H9 (cell line): ENCODE measurements at places on chromosomes 7 and 10.
A peak's percentile ranks its signal among the peaks of the same experiment; 100 is the strongest.

DNA sequence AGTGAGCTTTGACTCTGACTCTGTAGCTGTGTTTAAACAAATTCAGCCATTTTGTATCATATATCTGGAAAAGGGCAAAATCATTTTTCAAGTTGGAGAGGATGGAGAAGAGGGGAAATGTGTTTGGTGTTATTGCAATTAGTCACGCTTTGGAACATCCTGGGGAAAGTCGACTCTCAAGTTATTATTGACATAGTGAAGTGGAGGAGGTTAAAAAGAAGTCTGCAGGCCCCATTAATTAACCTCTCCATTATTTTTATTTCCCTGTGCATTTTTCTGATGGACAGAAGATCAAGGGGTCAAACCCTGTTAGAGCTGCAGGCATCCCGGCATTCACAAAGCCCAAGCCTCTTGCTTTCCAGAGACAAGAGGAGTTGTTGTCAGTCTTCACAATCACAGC, 132.6 kb downstream of the TEX36 start:
- no peak for DNase-seq

DNA sequence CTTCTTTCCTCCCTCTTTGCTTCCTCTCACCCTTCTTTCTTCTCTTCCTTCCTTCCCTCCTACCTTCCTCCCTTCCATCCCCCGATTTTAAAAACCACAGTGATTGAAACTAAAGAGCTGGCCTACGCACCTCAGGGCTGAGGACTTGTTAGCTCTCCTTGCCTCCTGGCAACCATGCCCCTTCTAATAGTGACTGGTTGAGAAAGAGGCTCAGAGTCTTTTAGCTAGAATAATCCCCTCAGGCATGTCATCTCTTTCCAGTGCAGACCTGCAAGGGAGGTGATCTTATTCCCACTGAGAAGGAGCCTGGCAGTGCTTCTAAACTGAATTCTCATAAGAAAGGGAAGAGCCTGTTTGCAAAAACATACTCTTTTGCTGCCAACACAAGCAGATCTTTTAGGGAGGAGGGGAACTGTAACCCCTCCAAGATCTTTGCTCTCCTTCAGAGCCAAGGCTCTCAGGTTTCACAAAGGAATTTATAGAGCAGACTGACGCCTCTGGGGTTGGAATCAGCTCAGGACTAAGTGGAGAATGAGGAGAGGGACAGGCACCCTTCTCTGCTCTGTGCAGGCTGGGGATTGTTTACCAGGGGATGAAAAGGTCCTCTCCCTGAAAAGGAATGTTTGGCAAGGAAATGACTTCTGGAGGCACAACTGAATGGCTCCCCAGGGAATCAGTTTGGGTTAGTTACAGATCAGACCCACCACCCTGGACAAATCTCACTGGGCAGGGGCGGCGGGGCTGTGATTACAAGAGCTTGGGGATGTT, 9.4 kb upstream of the ANKRD1 start:
- peak; percentile 58 for DNase-seq

- DNase-seq, result peak; percentile 14
Measured at GRCh38 chr10:132677473-132678227, 108.3 kb downstream of the NKX6-2 start.

- no peak for DNase-seq
Measured at GRCh38 chr10:94490789-94491039, 54.9 kb upstream of the HELLS start.

GRCh38 chr7:50085344-50085743, 7.7 kb downstream of the ZPBP start:
- no peak for DNase-seq

DNA sequence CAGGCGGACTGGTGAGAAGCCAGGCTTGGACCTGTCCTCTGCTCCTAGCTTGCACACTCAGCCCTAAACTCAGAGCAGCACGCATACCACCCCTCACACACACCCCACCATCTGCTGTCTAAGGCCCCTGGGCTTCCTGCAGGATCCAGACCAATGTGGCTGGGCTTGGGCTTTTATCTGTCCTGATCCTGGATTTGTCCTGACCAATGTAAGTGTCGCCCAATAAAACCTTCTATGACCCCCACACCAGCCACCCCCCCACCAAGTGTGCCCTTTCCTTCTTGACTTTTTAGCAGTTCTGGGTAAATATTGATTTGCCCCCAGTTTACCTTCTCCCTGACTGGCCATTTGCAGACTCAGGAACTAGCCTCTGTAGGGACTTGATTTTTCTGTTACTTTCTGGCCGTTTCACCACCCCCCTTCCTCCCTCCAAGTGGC, 1.7 kb upstream of the HOXA13 start:
- DNase-seq, result peak; percentile 29

GRCh38 chr7:26397332-26397731, 105.7 kb downstream of the SNX10 start:
- no peak for DNase-seq

- no peak for DNase-seq
Measured at GRCh38 chr7:2076649-2077064, 156.1 kb downstream of the MAD1L1 start.

- no peak for DNase-seq
Measured at GRCh38 chr10:80405626-80406025, 2.7 kb upstream of the PRXL2A start.

GRCh38 chr7:49386792-49387191, 386.6 kb upstream of the VWC2 start:
- no peak for DNase-seq

- no peak for DNase-seq
Measured at GRCh38 chr7:38506004-38506403, 125.2 kb downstream of the AMPH start.

DNA sequence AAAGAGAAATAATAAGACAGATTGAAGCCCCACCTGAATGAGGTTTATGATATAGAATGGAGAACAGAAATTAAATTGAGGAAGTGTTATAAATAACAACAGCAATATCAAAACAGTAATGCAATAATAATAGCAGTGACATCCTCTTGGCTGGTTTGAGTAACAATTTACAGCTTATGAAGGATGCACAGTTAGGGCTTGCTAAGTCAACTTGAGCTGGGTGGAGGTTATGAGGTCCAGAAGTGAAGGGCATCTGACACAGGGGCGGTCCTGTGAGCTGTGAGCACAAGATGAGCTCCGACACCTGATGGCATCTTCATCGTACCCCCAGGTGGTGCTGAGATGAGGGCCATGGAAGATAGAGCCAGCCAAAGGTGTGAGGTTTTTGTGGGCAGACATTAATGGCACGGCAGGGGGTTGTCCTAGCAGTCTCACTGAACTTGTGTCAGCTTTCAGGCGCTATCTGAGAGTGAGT, 30.5 kb downstream of the ARHGAP22 start:
- DNase-seq, result peak; percentile 22

- DNase-seq, result peak; percentile 38
Measured at GRCh38 chr10:6667679-6668270, 87.7 kb upstream of the PRKCQ start.

- no peak for DNase-seq
Measured at GRCh38 chr10:20118119-20118518, 301.9 kb downstream of the PLXDC2 start.

DNA sequence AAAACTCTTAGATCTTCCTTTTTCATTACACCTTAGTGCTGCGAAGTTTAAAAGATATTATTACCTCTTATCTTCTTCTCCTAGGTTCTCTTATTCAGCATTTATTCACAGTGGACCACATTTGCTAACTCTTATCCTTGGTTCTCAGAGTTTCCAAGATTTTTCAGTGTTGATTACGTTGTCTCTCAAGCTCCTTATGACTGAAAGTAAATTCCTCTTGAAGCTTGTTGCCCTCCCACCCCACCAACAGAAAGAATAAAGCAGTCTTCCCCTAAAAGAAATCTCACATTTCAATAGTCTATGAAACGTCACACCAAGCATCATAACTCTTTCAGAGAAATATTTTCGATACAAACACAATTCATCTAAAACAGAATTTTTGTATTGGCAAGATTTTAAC, 362.5 kb downstream of the MAGI2 start:
- DNase-seq, result no peak

GRCh38 chr7:26153241-26153822, 1.3 kb downstream of the NFE2L3 start:
- DNase-seq, result peak; percentile 61

DNA sequence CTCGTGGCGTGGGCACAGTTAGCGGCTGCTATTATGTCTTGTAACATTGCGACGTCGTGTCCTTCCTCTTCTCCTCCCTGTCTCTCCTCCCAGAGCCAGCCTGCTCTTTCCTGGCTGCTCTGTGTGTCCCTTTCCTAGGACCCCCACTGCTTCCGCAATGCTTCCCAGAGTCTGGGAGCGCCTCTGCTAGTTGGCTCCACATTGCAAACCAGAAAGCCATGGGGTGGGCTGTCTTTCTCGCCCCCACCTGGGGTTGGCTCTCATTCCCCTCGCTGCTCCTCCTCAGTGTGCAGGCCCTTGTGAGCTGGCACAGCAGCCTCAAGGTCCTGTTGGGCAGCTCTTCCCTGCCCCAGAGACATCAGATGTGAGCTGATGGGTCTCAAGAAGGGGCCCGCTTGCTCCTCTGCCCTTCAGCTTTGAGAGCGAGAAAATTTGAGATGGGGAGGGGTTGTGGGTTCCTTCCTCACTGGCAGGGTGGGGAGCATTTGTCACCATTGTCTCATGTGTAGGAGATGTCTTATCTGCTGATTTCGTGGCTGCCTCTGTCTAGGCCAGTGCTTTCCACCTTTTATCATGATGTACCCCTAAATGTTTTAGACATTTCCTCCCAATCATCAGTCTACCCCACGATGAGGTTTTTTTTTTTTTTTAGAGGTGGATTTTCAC, 3.3 kb downstream of the ADAMTS14 start:
- DNase-seq, result no peak

GRCh38 chr7:42736931-42737330, 174.9 kb downstream of the C7orf25 start:
- DNase-seq, result peak; percentile 59

DNA sequence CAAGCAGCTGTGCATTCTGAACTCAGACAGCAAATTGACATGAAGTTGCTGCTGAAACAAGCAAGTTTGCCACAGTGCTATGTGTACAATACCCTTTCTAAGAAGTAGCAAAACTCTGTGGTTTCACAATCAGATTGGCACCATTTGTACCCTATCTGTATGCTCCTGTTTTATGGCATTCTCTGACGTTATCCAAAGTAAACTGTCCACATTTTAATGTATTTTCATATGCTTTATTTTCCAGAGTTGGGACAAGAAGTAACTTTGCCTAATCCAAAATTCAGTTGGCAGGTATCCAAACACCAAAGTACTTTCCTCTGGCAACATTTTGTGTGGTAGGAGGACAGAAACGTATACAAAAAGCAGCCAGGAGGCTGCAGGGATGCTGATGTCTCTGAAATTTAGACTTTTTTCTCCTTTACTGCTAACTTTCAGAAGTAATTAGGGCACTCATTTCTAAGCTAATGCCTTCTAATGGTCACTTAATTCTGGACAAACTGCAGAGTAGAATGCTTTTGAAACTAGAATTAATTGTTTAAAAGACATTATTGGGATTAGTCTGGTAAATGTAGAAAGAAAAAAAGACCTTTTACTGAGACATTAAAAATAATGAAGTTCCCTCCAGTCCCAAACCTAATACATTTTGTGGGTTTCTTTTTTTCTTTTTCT, 414.7 kb upstream of the NRP1 start:
- no peak for DNase-seq

GRCh38 chr10:104447331-104447730, 93.7 kb downstream of the CFAP58 start:
- no peak for DNase-seq

GRCh38 chr10:112793202-112793921, 156.7 kb upstream of the TCF7L2 start:
- no peak for DNase-seq

DNA sequence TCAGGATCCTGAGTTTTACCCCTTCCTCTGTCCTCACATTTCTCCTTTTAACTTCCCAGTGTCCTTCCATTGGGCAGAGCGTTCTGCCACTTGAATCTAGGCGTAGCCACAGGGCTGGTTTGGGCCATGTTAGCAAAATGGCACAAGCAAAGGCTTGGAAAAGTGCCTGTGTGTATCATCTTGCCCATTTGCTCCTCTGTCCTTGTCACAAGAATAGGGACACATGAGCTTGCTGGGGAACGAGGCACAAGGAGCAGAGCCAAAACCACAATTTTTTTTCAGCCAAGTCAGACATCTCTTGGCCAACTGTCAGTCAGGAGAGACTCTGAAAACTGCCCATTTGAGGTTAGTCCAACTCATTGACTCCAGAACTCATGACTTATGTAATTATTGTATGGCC, 285.2 kb downstream of the ZNF248 start:
- DNase-seq, result no peak

DNA sequence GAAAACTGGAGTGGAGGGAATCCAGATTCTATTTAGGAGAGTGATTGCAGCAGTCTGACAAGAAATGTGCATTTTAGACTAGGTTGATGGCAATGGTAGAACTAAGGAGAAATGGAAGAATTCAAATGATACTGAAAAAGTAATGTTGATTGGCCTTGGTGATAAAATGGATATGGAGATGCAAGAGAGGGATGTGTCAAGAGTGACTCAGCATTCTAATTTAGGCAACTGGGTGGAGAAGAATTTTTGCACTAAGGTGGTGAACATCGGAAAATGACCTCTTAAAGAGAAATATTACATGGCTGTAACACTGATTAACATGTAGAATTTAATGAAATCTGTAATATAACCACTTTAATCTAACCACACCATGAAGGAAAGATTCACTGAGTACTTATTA, 806.5 kb downstream of the PHTF2 start:
- DNase-seq, result no peak

DNA sequence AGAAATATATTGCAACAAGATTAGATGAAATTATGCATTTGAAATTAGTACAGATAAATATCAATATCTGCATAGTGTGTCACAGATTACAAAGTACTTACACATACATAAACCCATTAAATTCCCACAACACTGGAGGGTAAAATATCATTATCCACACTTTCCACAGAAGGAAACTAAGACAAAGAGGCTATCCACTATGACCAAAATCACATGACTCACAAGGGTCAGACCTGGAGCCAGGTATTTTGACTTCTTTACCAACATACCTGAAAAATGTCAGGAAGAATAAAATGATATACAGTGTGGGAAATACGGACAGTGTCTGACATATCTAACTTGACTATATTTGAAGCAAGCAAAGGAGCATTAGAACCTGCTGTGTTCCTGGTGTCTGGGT, 34.1 kb downstream of the HYCC1 start:
- DNase-seq, result no peak

- no peak for DNase-seq
Measured at GRCh38 chr10:114323023-114323422, 81.3 kb downstream of the AFAP1L2 start.

GRCh38 chr10:49040601-49041000, 74.7 kb downstream of the VSTM4 start:
- DNase-seq, result no peak

- DNase-seq, result peak; percentile 84
Measured at GRCh38 chr7:92763636-92764423, 72.5 kb downstream of the CDK6 start.

GRCh38 chr10:369221-369683, 234.0 kb downstream of the ZMYND11 start:
- DNase-seq, result no peak

DNA sequence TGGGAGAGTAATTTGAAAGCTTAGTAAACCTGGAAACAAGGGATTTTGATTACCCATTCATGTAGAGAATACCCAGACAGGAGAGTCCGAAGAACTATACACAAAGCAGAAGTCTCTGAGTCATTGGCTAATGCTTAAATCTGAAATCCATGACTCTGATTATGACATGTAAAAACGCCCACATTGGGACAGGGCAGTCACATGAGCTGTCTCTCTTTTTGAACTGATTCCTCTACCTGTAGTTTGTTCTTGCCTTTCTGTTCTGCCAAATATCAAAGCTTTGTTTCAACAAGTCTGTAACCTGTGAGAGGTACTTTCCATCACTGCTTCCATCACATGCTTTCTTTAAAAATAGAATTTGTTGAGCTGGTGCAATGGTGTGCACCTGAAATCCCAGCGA, 4.3 kb upstream of the GPNMB start:
- no peak for DNase-seq
